ENCODE measurements at places on chromosomes 13 and 19.

GRCh38 chr13:54768214-54768613 lies 1739.6 kb downstream of the OLFM4 start:
- no peak for DNase-seq

GRCh38 chr13:112391746-112392145 lies 15.6 kb downstream of the SPACA7 start:
- no peak for DNase-seq

DNA sequence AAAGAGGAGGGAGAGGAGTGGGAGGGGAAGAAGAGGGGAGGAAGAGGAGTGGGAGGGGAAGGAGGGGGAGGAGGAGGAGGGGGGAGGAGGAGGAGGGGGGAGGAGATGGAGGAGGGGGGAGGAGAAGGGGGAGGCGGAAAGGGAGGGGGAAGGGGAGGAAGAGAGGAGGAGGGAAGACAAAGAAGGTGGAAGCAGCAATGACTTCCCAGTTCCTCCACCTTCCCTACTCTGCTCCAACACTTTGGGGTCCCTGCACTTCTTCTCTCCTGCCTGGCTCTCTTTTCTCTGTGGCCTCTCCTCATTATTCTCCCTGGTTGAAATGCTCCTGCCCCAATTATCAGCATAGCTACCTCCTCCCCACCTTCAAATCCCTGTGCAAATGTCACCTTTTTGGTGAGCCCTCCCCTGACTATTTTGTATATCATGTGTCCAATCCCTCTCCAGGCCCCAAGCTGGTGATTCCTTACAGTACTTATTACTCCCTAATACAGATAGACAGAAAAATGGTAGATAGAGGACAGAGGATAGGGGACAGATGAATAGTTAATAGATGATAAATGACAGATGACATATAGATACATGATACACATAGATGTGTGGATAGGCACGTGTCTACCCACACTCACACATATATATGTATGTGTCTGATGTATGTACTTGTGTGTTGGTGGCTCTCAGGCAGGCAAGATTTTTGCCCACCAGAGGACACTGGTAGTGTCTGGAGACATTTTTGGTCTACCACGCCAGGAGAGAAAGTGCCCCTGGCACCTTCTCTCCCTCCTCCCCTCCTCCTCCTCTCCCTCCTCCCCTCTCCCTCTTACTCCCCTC lies 25.2 kb downstream of the NLRP9 start:
- no peak for DNase-seq

- DNase-seq = peak; percentile 31
Measured at GRCh38 chr13:89269737-89270136, 1598.6 kb downstream of the SLITRK5 start.

- no peak for DNase-seq
Measured at GRCh38 chr13:50699874-50700663, 143.4 kb downstream of the DLEU7 start.

DNA sequence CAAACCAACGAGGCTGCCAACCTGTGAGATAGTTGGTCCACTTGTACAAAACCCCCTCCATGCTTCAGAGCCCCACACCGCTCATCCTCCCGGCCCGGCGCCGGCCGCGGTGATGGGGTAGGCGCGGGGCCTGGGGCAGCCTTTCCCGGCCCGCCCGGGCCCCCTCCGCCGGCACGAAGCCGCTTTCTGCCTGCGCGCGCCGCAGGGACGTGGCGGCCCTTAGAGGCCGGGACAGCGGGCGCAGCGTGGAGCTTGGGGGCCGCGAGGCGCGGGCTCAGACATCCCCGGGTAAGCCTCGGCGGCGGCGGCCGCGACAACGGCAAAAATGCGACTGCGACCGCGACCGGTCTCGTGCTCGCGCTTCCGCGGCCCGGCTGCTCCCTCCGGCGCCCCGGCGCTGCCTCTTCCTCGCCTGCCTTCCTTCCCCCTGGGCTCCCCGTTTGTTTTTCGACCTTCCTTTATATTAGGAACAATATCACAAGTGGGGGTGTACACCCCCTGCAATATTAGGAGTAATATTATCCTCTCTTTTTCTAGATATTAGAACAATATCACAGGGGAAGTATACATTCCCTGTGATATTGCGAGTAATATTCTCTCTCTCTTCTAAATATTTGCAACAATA lies 53.9 kb upstream of the CEACAM21 start:
- DNase-seq = no peak

DNA sequence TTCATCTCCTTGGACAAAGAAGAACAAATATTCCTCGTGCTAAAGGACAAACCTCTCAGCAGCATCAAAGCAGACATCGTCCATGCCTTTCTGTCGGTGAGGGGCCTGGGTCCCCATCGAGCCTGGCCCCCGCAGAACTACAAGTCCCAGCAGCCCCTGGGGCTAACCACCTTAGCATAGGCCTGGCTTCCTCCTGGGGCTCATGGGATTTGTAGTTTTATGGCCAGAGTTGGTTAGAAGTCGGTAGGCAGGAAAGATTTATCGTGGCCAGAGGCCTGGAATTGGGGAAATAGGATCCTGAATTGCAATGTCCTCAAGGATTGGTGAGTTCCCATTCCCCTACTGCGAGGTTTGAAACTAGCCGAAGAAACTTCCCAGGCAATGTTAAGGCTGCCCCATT lies 19.6 kb downstream of the TMEM150B start:
- DNase-seq = peak; percentile 57

- no peak for DNase-seq
Measured at GRCh38 chr19:33039815-33040214, 24.9 kb downstream of the RHPN2 start.
